ENCODE measurements at places on chromosomes 6 and 20.

DNA sequence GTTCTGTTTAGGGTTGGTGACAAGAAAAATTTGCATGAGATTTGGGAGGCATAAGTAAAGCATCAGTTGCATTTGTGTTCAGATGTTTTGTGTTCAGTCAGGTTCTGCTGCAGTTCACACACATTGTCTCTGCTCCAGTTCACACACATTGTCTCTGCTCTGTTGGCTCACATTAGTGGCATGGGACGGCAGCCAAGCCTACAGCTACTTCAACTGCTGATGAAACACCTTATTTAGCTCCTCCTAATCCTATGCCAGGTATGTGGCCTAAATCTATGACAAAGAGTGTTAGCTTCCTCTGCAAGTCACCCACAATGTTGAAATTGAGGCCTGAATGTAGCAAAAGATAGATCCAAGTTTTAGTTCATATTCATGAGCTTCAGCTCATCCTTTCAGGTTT lies 278.1 kb upstream of the SYNCRIP start:
- no peaks in the 10 kb centered on the region for H3K27me3 ChIP-seq
- DNase-seq = no peak
- no peak overlapping the region for H3K4me3 ChIP-seq

DNA sequence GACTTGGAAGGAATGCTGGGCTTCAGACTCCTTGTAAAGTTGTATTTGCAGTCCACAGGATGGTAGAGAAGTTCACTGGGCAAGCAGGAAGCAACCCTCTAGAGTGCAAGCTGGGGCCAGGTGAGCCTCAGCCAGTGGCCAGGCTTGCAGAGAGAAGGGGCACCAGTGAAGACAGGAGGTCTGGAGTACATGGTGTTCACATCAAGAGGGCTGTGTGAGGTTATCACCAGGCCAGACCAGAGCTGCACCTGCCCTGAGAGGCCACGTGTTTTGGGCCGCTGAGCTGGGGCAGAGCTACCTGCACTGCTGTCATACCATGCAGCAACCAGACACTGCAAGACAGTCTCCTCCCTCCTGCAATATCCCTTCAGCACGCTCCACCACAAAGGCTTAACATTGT lies 79.0 kb downstream of the SH3BGRL2 start:
- no peak overlapping the region for H3K4me3 ChIP-seq
- peaks cover 5% of the 10 kb centered on the region for H3K27me3 ChIP-seq
- no peaks in the 10 kb centered on the region for H3K36me3 ChIP-seq

DNA sequence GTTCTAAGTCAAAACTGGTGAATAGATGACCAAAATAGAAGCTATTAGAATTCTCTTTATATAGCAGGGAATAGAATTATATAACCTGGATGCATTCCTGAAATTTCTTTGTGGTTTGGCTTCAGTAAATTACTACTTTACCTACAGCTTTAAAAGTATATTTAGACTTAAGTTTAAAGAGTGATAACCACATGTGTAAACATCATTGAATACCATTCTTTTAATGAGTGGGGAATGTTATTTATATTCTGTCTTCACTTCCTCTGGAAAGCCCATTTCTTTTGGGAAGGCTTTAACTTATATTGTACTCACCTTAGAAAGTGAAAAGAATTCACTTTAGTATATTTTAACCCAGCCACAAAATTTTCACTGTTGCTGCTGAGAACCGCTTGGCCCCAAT lies 39.1 kb downstream of the PLEKHG1 start:
- peaks cover 19% of the 10 kb centered on the region for H3K27me3 ChIP-seq
- DNase-seq = no peak
- H3K27ac ChIP-seq = no peak overlapping the region
- H3K4me1 ChIP-seq = peaks cover 47% of the 10 kb centered on the region
- no peak overlapping the region for H3K4me3 ChIP-seq
- H3K36me3 ChIP-seq = peaks cover 2% of the 10 kb centered on the region

DNA sequence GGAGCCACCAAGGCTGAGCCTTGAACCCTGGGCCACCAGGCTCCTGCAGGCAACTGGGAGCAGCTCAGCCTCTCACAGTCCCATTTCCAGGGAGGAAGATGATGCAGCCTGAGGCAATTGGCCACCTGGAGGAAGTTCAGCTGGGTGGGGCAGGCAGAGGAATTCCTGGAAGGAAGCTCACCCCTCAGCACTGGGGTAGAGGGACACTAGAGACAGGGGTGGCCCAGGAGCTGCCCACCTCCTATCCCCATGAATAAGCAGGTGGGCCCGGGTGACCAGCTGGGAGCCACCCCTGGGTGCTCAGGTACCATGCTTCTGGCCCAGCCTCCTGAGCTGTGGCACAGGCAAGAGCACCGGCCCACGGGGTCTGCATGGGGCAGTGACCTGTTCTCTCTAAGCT lies 3.6 kb upstream of the HSPA12B start:
- no peak overlapping the region for H3K4me3 ChIP-seq
- H3K4me1 ChIP-seq = no peaks in the 10 kb centered on the region
- no peaks in the 10 kb centered on the region for H3K36me3 ChIP-seq
- no peak for DNase-seq
- peaks cover 51% of the 10 kb centered on the region for H3K27me3 ChIP-seq

DNA sequence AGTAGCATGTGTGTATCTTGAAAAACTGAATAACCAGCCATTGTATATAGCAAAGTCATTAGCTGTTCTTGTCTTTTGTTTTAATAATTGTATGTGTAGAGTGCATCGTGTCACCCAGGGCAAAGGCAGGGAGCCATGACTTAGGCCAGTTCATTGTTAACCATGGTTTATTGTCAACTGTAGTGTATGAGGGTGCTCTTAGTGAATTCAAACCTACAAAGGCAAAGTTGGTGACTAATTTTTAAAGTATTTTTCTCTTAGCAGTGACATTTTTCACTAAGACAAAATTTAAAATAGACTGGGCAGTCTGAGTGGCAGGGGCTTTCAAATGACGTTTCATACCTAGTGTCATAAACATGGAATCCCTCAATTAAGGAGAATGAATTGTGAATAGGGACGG lies 79.0 kb downstream of the TULP4 start:
- H3K27ac ChIP-seq = no peak overlapping the region
- no peak overlapping the region for H3K4me3 ChIP-seq
- peaks cover 16% of the 10 kb centered on the region for H3K36me3 ChIP-seq

- H3K27me3 ChIP-seq = peaks cover 22% of the 10 kb centered on the region
- no peak overlapping the region for H3K27ac ChIP-seq
- H3K36me3 ChIP-seq = no peaks in the 10 kb centered on the region
- DNase-seq = no peak
- no peak overlapping the region for H3K4me3 ChIP-seq
Measured at GRCh38 chr6:105038259-105038658, 81.4 kb downstream of the LIN28B start.

DNA sequence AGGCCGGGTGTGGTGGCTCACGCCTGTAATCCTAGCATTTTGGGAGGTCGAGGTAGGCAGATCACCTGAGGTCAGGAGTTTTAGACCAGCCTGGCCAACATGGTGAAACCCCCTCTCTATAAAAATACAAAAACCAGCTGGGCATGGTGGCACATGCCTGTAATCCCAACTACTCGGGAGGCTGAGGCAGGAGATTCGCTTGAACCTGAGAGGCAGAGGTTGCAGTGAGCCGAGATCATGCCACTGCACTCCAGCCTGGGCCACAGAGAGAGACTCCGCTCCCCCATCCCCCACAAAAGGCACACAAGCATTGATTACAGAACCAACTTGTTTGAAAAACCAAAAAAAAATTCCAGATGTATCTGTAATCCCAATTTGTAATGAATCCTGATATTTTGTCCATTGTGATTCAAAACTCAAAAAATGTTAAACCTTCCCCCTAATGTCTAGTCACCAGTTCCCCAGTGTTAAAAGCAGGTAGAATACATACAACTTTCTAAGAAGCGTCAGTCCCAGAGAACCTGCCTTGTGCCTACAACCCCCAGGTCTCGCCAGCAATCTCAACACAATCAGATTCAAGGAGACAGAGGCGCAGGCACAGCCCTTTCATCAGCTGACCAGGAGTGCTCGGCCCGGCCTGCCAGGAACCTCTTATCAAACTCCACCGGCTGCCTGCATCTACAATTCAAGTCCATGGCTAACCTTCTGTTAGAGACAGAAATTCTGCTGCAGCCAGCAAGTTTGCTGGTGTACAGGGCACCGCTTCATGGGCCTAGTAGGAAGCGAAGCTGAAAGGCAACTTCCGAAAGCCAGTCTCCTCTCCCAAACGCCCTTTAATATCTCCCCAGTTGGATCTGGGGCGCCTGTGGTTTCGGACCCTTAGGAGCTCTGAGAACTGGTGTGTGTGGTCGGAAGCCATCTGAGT lies 2.1 kb downstream of the EZR start:
- peak overlapping the region; percentile 98 for H3K27ac ChIP-seq
- peaks cover 65% of the 10 kb centered on the region for H3K4me1 ChIP-seq
- DNase-seq = peak; percentile 30
- peak overlapping the region; percentile 99 for H3K4me3 ChIP-seq
- peaks cover 23% of the 10 kb centered on the region for H3K36me3 ChIP-seq

GRCh38 chr6:111741177-111741952 lies 131.9 kb downstream of the FYN start:
- no peak for DNase-seq
- peaks cover 90% of the 10 kb centered on the region for H3K4me1 ChIP-seq
- peaks cover 61% of the 10 kb centered on the region for H3K36me3 ChIP-seq
- H3K27ac ChIP-seq = peak overlapping the region; percentile 93
- no peaks in the 10 kb centered on the region for H3K27me3 ChIP-seq

DNA sequence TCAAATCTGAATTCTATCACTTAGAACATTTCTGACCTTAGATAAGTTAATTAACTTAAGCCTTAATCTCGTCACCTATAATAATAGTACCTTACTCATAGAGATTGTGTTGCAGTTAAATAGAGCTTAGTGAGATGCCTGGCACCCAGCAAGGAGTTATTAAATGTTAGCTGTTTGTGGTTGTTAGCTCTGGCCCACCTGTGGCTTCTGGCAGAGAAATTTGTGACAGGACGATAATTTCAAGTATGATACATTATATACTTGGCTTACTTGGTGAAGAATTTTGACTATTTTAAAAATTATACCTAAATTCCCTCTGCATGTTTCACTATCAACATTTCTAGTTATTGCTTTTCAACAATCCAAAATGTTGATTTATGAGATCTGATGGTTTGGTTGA lies 102.9 kb upstream of the CEP162 start:
- H3K27ac ChIP-seq = no peak overlapping the region
- H3K4me3 ChIP-seq = no peak overlapping the region
- DNase-seq = no peak
- no peaks in the 10 kb centered on the region for H3K27me3 ChIP-seq
- no peaks in the 10 kb centered on the region for H3K4me1 ChIP-seq

- no peak overlapping the region for H3K4me3 ChIP-seq
- H3K36me3 ChIP-seq = no peaks in the 10 kb centered on the region
- DNase-seq = no peak
- H3K27me3 ChIP-seq = peaks cover 7% of the 10 kb centered on the region
Measured at GRCh38 chr20:50762435-50763220, 31.2 kb downstream of the PARD6B start.

- H3K4me1 ChIP-seq = no peaks in the 10 kb centered on the region
- DNase-seq = no peak
- H3K4me3 ChIP-seq = no peak overlapping the region
- H3K27me3 ChIP-seq = peaks cover 19% of the 10 kb centered on the region
- no peaks in the 10 kb centered on the region for H3K36me3 ChIP-seq
Measured at GRCh38 chr20:44800391-44801046, 9.8 kb downstream of the RIMS4 start.

DNA sequence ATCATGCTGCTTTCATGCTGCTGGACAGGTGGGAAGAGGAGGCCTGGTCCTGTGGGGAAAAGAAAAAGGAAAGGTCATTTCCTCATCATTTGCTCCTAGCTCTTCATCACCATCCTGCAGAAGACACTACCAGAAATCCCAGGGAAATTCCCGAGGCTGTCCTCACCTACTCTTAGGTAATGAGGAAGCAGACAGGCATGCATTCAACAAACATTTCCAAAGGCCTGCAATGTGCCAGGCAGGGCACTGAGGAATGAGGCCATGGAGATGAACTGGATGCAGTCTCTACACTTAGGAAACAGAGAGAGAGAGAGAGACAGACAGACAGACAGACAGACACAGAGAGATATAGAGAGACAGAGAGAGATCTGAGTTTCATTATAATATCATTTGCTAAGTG lies 83.0 kb upstream of the MRPS10 start:
- no peak overlapping the region for H3K4me3 ChIP-seq
- DNase-seq = no peak
- peaks cover 8% of the 10 kb centered on the region for H3K36me3 ChIP-seq
- peak overlapping the region; percentile 43 for H3K27ac ChIP-seq
- H3K4me1 ChIP-seq = peaks cover 6% of the 10 kb centered on the region
- no peaks in the 10 kb centered on the region for H3K27me3 ChIP-seq

DNA sequence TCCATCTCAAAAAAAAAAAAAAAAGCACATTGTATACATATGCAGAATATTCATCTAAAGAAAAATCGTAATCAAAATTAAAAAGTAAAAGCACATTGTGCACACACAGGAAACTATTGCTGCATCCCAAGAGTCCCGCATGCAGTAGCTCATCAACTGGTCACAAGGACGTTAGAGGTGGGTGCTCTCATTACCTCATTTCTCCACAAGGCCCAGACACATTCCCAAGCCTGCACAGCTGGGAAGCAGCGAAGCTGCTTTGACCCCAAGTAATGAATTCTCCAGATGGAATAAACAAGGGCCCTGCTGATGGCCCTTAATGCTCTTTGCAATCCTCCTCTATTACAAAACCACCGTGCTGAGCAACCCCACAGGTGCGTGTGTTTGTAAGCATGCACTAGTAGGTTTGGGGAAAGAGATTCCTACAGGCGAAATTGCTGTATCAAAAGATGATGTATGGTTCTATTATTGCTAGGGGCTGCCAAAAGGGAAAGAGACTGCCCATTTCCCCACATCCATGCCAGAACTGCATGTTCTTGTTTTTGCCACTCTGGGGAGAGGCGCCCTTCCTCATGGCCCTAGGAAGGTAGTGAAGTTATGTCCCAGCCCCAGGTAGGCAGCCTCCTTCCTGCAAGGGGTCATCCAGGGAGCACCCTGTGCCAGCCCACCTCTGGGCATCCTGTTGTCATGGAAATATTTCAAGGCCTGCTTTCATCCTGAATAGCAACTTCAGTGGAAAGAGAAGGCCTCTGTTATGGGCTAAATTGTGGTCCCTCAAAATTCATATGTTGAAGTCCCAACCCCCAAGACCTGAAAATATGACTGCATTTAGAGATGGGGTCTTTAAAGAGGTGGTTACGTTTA lies 34.6 kb upstream of the PTGIS start:
- no peak for DNase-seq
- H3K27me3 ChIP-seq = no peaks in the 10 kb centered on the region
- peaks cover 12% of the 10 kb centered on the region for H3K36me3 ChIP-seq
- H3K27ac ChIP-seq = no peak overlapping the region

GRCh38 chr6:72031471-72031870 lies 145.1 kb downstream of the RIMS1 start:
- no peak for DNase-seq
- no peak overlapping the region for H3K27ac ChIP-seq
- no peak overlapping the region for H3K4me3 ChIP-seq
- no peaks in the 10 kb centered on the region for H3K27me3 ChIP-seq
- H3K4me1 ChIP-seq = no peaks in the 10 kb centered on the region
- no peaks in the 10 kb centered on the region for H3K36me3 ChIP-seq

DNA sequence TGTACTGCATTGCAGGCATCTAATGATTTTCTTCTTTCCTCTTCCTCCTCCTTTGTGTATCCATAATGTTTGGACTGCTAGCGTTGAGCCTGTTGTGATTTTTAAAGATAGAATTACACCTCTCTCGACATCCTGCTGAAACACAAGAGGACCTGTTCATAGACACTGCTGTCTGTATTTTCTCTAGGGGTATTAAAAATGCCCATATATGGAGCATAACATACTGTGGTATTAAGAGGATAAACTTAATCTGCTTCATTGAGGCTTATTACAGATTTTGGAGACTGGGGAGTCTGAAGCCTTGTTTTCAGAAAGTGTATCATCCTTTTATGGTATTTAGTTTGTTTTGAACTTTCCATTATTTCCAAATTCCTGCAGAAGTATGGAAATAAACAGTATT lies 414.3 kb downstream of the CDKAL1 start:
- no peak overlapping the region for H3K27ac ChIP-seq
- DNase-seq = no peak
- no peak overlapping the region for H3K4me3 ChIP-seq

Measured in activated T-cell treated with anti-CD3 and anti-CD28 coated beads, Interleukin-2, amount 50 U/mL, for 72 hours (primary cell).